Astrocyte (in vitro differentiated cells and primary cell): ENCODE measurements at places on chromosomes 12 and 14. TPM values are rescaled to one million over a fixed set of nuclear protein-coding genes. Genes with fewer than 3 reads are reported as not detected.
A peak's percentile ranks its signal among the peaks of the same experiment; 100 is the strongest.

The FITM1 gene
- 0.25 TPM in 1 of 2 replicates, not detected in the other for total RNA-seq

- no peaks in the 10 kb centered on the region for H3K4me1 ChIP-seq
- DNase-seq = no peak
- no peaks in the 10 kb centered on the region for H3K27me3 ChIP-seq
- H3K4me3 ChIP-seq = no peak overlapping the region
- H3K27ac ChIP-seq = no peak overlapping the region
These were observed 160.5 kb downstream of the ANO2 start for GRCh38 chr12:5784462-5785130.

- no peak overlapping the region for H3K4me3 ChIP-seq
- H3K27ac ChIP-seq = no peak overlapping the region
- no peaks in the 10 kb centered on the region for H3K27me3 ChIP-seq
- H3K36me3 ChIP-seq = peaks cover 4% of the 10 kb centered on the region
- DNase-seq = no peak
These were observed 11.2 kb downstream of the SPRING1 start for GRCh38 chr12:116726694-116727093.

The SERPINA5 gene
- 0.23 and 0.36 TPM in 2 replicates for total RNA-seq

The GALNT8 gene
- 6.4 and 6.8 TPM in 2 replicates for total RNA-seq

DNA sequence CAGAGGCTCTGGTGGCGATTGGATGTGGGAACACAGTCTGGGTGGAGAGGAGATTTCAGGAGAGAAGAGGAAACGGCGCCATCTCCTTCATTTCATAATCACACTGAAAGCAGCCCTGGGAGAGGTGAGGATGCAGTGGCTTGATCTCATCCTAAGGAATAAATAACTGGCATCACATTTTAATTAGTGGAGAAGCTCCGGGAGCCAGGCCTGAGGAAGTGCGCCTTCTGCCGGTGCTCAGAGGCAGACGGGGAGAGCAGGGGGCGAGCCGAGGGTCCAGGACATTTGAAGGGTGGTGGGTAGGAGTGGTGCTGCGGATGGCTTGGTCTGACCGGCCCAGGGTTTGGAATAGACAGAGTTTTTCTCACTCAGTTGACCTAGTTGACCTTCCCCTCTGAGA is 265.0 kb downstream of the CACNA1C start:
- no peaks in the 10 kb centered on the region for H3K36me3 ChIP-seq
- DNase-seq = no peak
- H3K4me3 ChIP-seq = no peak overlapping the region
- no peak overlapping the region for H3K27ac ChIP-seq
- peaks cover 11% of the 10 kb centered on the region for H3K4me1 ChIP-seq
- H3K27me3 ChIP-seq = peaks cover 2% of the 10 kb centered on the region

DNA sequence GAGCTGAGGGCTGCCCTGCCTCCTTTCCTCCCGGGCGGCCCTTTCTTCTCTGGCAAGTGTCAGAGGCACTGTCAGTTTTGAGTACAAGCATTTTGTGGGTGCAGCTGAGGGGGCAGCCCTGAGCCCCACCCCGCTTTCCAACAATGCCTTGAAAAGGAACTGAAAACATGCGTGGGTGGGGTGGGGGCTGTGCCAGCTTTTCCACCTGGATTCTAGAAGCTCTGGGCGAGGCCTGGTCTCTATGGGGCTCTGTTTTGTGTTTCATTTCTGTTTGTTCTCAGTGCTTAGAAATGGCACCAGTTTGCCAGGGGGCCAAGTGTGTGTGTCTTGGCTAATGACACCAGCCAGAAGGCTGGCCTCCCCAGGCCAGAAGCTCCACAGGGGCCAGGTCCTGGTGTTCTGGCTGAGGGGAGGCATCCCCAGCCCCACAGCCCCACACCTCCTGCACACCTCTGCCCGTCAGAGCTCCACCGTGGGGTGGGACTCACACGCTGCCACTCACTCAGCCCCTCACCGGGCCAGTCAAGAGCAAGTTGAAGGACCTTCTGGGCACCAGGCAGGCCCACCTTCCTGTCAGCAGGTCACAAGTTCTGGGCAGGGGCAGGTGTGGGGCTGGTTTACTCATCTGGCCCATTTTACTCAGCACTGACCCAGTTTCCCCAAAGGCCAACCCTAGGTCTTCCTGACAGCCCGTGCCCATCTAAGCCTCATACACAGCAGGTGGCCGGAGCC is 155.1 kb downstream of the CALM1 start:
- H3K27ac ChIP-seq = no peak overlapping the region
- no peak for DNase-seq
- no peaks in the 10 kb centered on the region for H3K36me3 ChIP-seq
- H3K27me3 ChIP-seq = no peaks in the 10 kb centered on the region
- H3K4me3 ChIP-seq = no peak overlapping the region

GRCh38 chr12:104736307-104736706 is 221.8 kb downstream of the SLC41A2 start:
- peaks cover 10% of the 10 kb centered on the region for H3K4me1 ChIP-seq
- H3K27me3 ChIP-seq = no peaks in the 10 kb centered on the region
- no peak overlapping the region for H3K27ac ChIP-seq
- no peak overlapping the region for H3K4me3 ChIP-seq

GRCh38 chr12:98399532-98399931 is 115.9 kb upstream of the TMPO start:
- DNase-seq = peak; percentile 83
- peak overlapping the region; percentile 60 for H3K27ac ChIP-seq
- H3K36me3 ChIP-seq = no peaks in the 10 kb centered on the region
- H3K4me1 ChIP-seq = peaks cover 14% of the 10 kb centered on the region
- no peaks in the 10 kb centered on the region for H3K27me3 ChIP-seq

The NTF3 gene
- total RNA-seq = 8.9 and 9.6 TPM in 2 replicates

DNA sequence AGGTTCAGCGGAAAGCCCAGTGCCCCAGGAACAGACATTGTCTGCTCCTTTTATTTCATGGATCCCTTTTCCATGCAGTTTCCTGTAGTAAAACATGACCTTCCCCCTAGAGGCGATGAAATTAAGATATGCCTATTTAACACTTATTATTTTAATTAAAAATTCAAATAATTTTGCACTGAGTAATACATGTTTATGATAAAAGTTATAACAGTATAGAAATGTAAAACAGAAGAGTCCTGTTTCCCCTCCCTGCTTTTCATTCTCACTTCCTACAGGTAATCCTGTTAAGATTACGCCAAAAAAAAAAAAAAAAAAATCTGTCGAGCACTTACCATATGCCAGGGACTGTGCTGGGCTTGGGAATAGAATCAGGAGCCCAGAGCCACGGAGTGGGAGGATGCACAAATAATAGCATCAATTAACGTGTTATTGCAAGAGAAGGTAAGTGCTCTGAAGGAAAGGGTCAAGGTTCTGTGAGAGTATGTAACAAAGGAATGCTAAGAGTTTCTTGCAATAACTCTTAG is 830 bp upstream of the LPCAT3 start:
- H3K36me3 ChIP-seq = no peaks in the 10 kb centered on the region
- no peaks in the 10 kb centered on the region for H3K4me1 ChIP-seq
- H3K27me3 ChIP-seq = no peaks in the 10 kb centered on the region
- peak overlapping the region; percentile 90 for H3K4me3 ChIP-seq
- no peak for DNase-seq
- H3K27ac ChIP-seq = peak overlapping the region; percentile 53

DNA sequence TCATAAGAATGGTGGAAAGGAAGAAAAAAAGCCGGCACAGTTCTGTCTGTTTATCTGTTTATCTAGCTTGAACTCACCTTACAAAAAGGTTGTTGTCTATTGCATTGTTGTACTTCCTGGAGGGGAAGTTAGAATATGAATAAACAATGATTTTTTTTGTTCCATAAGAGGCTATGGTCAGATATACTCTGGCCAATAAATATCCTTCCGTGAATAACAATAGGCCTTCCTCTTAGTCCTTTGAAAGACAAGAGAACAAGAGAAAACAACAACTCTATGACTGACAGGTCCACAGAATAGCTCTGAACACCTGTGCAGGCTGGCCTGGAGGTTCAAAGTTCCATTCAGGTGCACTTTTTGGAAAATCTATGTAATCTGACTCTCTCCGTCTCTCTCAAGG is 192.8 kb upstream of the KRR1 start:
- H3K27me3 ChIP-seq = no peaks in the 10 kb centered on the region
- no peak overlapping the region for H3K4me3 ChIP-seq
- H3K4me1 ChIP-seq = peaks cover 18% of the 10 kb centered on the region
- DNase-seq = no peak

DNA sequence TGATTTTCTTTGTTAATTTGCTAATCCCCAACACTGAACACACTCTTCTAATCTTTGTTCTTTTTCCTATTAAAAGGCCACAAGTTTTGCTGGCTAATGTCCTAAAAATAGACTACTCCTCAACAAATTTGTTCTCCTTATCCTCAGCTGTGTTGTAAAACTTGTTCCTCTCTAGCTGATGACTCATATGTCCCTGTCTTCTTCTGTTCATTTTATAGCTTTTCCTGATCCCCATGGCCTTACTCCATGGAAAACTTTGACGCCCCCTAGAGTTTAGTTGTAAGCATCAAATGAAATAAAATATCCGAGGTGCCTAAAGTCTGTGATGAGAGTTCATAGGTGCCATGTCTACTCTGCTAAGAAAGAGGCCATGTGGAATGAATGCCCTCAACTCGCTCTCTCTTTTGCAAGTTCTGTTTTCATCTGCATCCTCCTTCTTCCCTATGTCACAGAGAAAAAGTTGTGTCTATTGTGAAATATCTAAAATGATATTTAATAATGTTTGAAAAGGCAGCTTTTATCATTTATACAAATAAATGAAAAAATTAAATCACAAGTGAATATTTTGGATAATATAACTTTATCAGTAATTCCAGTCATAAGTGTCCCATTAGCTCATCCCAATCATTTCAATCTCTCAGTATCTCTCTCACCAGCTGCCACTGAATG is 237.9 kb downstream of the IPO8 start:
- H3K4me3 ChIP-seq = no peak overlapping the region
- H3K27me3 ChIP-seq = no peaks in the 10 kb centered on the region
- no peak overlapping the region for H3K27ac ChIP-seq
- DNase-seq = peak; percentile 67
- no peaks in the 10 kb centered on the region for H3K36me3 ChIP-seq
